ENCODE measurements at places on chromosomes 7 and 10.

- no peak for DNase-seq
Measured at GRCh38 chr7:8134089-8134733, 127.8 kb downstream of the ICA1 start.

GRCh38 chr7:137146012-137146455 lies 197.5 kb downstream of the PTN start:
- no peak for DNase-seq

DNA sequence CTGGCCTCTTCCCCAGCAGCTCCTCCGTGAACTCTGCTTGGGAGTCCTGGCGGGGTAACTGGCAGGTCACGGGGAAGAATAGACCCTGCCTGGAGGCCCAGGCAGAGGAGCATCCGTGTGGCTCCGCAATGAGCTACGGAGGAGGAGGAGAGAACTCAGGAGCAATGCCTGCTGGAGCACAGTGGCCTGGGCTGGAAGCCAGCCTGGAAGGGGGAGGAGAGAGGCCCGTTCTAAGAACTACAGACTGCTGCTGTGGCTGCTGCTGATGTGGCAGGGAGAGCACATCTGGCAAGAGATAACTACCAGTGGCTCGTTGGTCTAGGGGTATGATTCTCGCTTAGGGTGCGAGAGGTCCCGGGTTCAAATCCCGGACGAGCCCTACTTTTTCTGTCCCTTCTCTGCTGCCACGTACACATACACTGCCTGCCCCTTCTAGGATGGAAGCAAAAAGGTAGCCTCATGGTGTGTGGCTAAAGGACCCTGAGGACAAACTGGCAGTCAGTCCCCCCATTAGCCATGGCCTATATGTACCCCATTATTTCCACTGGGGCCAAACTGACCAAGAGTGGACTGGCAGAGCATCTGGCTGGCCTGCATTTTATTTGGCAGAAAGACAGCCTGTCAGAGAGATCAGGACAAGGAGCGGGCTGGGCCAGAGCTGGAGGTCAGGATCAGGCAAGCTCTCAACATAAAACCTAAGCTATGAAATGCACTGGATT lies 7.7 kb upstream of the OPN1SW start:
- peak; percentile 86 for DNase-seq

- DNase-seq, result no peak
Measured at GRCh38 chr10:130772056-130772455, 539.5 kb downstream of the TCERG1L start.

DNA sequence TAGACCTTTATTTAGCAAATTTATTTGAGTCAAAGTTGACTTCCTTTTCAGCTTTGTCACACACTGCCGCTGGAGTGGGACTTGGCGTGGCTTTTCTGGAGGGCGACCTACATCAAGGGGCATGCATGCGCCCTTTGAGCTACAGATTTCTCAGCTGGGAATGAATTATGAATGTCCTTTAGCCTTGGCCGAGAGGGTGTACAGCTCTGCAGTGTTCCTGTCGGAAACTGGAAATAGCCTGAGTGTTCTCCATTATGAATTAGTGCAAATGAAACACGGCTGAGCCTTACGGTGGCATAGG lies 79.7 kb downstream of the GLRX3 start:
- no peak for DNase-seq

DNA sequence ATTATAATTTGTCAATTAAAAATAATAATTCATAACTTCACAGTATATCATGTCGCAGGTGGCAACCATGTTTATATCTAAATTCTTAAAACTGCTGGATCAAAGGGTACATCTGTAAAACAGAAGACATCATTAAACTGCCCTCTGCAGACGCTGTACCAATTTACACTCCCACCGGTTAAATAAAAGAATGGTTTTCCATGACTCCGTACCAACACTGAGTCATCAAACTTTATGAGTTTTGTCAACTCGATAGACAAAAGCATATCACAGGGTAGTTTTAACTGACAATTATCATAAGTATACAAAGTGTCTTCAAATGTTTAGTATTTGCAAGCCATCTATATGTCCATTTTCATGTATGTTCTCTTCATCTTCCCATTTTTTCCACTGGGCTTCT lies 5.7 kb upstream of the GSTK1 start:
- no peak for DNase-seq

DNA sequence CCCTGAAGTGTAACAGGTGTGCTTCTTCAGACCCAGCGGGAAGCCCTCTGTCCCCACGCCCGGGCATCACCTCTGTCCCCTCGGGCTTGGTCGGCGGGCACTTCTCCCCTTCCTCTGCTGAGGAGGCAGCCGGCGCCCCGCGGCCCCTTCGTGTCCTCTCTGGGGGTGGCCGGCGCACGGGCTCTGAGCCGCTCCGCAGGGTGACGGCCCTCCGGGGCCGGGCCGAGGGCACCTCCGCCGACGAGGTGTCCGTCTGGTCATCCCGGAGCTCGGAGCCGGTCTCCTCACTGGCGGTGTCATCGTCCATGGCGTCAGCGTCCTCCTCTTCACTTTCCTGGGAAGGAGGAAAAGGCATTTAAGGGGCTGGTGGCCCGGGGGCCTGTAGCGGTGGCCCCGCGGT lies 239.0 kb downstream of the SFMBT2 start:
- no peak for DNase-seq

DNA sequence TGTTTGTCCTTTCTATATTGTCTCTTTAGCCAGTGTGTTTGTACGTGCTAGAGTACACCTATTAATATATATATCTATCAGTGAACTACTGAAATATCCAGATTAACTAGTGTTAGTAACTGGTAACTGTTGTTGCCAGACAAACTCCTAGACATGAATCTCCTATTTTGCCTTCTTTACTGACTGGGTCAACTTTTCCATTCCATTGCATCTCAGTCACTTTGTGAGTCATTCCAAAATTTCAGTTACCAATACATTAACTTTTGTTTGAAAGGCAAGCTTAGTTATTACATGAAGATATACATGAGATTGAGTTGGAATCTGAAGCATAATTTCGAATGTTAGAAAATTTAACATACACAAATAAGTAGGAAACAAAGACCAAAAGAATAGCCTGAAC lies 51.4 kb downstream of the BTAF1 start:
- DNase-seq, result no peak

DNA sequence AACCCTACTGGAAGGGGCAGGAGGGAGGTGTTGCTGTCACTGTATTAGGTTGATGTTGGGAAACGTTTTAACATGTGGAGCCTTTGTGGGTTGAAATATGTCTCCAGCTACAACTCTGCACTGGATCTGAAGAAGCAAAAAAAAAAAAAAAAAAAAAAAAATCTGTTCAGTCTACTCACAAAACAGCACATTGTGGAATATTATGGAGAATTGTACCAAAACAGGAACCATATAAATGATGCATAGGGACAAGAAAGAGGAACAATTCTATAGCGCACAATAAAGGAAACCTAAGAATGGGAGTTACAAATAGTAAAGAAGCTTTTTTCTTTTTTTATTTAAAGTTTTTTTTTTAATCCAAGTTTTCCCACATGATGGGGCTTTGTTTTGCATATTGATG lies 63.8 kb downstream of the CCSER2 start:
- DNase-seq, result no peak

- no peak for DNase-seq
Measured at GRCh38 chr7:94620703-94621118, 35.2 kb downstream of the SGCE start.

DNA sequence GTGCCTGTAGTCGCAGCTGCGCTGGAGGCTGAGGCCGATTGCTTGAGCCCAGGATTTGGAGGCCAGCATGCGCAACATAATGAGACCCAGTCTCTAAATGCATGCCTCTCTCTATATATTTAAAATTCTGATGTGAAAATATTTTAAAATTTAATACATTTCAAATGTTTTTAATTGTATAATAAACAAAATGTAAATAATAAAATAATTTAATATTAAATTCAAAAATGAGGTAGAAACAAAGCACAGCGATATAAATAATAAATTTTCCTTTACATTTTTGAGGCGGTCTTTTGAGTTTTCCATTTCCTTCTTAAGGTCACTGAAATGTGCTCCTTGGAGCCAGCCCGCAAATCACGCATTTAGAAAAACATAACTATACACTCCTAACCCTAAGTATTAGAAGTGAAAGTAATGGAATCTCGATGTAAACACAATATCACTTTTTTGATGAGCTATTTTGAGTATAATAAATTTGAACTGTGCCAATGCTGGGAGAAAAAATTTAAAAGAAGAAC lies 523 bp upstream of the CDK1 start:
- no peak for DNase-seq

- DNase-seq, result no peak
Measured at GRCh38 chr10:130621231-130621775, 485.1 kb downstream of the GLRX3 start.

DNA sequence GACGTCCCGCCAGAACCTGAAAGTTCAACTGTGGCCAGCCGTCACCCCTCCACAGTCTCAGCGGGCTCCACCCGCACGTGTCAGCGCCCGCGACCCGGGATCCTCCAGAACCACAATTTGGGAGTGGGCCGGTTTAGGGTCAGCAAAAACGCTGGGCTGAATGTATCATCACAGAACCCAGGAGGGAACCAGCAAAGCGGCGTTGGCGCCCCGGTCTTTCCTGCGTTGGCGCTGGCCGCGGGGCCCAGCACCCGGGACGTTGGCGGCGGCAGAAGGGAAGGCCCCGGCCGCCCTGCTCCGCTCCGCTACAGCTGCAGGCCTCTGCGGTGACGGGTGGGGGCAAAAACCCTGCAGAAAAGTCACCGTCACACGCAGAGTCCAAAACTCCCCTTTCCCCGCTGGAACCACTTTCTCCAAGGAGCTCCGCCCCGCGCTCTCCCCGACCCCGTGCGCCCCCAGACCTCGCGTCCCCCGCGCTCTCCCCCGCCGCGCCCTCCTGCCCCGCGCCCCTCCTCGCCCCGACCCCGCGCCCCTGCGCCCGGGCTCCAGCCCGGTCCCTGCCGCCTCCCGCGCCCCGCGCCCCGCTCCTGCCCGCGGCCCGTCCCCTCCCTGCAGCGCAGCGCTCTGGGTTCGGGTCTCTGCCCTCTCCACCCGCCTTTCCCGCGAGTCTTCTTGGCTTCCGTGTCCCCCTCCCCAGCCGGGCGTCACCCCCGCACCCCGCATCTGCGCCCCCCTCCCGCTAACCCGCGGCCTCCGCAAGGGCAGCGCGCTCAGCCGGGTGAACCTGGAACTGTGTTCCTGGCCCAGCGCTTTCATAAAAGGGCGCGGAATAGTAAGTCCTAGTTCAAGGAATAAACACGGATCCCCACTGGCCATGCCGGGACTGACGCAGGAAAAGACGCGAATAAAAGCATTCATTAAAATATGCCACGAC lies 24.0 kb upstream of the RNF32 start:
- DNase-seq, result no peak

GRCh38 chr7:141847996-141848395 lies 6.7 kb upstream of the PRSS37 start:
- no peak for DNase-seq

GRCh38 chr10:90960355-90960814 lies 39.5 kb upstream of the ANKRD1 start:
- DNase-seq, result no peak

GRCh38 chr7:132183781-132184380 lies 392.4 kb downstream of the PLXNA4 start:
- no peak for DNase-seq

GRCh38 chr10:4623200-4623599 lies 202.8 kb upstream of the AKR1E2 start:
- DNase-seq, result no peak

- DNase-seq, result no peak
Measured at GRCh38 chr7:47578579-47579270, 3.2 kb downstream of the TNS3 start.

- no peak for DNase-seq
Measured at GRCh38 chr10:113628607-113629153, 35.2 kb downstream of the NRAP start.

GRCh38 chr7:11450281-11450680 lies 381.7 kb downstream of the THSD7A start:
- no peak for DNase-seq

DNA sequence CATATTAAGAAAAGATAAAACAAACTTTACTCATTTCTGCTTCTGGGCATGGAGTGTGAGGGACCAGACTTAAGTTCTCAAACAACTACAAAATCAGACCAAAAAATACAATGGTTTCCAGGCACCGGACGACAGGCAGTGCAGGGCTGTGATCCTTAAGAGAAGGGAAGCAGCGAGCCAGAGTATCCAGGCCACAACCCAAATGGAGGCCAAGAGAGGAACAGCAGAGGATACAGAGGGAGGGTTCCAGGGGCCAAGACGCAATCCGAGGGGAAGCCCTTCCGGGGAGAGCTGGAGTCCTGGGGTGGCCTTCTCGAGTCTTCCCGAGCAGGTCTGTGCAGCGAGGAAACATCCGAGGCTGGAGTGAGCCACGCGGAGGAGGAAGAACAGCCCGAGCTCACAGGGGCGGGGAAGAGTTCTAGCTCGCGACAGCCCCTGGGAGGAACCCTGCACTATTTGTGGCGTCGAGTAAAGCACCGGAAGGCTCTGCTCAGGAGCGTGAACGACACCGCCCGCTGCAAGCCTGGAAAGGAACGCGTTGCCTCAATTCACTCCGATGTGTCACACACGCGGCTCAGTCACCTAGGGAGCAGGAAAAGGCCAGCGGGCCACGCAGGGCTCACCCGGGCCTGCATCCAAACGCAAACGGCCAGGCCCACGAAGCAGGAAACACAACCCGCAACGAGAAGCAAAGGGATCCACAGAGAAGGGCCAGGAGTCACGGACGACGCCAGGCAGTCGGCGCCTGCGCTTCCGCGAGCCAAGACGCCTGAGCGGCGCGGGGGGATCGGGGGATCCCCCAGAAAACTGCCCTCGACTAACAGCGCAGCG lies 933 bp upstream of the RNF32 start:
- DNase-seq, result no peak

DNA sequence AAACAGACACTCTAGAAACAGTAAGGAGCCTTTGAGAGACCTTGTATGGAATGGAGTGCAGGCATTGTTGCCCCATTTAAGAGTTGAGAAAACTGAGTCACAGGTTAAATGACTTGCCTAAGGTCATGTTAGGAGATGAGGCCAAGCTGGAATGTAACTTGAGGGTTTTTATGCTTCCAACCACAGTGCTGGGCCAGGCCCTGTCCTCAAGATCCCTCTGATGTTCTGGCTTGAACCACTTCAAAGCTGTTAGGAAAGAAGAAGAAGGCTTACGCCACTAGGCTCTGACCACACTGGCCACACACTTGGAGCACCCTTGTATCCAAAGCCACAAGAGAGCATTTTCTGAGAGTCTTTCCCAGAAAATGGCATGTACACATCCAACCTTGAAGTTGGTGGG lies 42.7 kb downstream of the PLAU start:
- no peak for DNase-seq

GRCh38 chr7:55299273-55299967 lies 65.7 kb upstream of the LANCL2 start:
- peak; percentile 63 for DNase-seq

DNA sequence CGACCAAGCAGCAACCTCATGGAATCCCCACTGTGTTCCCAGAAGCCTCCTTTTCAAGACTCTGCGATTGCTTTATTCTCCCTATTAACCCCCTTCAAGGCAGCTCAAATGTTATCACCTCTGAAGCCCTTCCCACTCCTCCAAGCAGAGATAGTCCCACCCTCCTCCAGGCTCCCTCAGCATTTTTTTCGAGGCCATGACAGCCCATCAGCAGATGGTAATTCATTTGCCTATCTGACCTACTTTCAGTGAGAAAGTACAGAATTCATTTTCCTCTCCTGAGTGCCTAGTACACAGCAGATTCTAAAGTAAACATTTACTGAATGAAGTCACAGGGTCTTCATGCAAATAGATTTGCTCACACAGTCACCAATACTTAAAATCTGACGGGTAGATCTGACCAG lies 47.8 kb downstream of the HERPUD2 start:
- no peak for DNase-seq

- DNase-seq, result no peak
Measured at GRCh38 chr10:25851548-25851947, 82.5 kb upstream of the MYO3A start.

GRCh38 chr10:105063796-105064195 lies 422.7 kb downstream of the SORCS3 start:
- peak; percentile 40 for DNase-seq

- no peak for DNase-seq
Measured at GRCh38 chr10:110225441-110225755, 18.0 kb downstream of the MXI1 start.
